ENCODE measurements at places on chromosomes 3 and 15. TPM values are rescaled to one million over a fixed set of nuclear protein-coding genes. Genes with fewer than 3 reads are reported as not detected.

DNA sequence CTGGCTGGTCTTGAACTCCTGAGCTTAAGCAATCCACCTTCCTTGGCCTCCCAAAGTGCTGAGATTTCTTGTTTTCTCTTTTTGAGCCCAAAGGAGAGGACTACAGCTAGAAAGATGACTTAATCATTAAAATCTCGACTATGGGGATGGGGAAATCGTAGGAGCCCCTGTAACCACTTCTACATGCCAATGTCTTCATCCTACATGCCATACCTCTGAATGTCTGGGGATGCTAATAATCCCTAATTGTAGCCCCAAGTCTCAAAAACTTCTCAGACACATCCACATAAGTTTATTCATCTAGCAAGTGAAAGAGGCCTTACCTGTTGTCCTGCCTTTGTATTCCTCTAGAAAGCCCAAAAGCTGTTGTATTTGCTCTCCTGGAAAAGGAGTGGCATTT, 3.7 kb upstream of the RHOV start:
- H3K4me3 ChIP-seq, result no peak overlapping the region
- no peaks in the 10 kb centered on the region for H3K4me1 ChIP-seq
- H3K36me3 ChIP-seq, result no peaks in the 10 kb centered on the region

DNA sequence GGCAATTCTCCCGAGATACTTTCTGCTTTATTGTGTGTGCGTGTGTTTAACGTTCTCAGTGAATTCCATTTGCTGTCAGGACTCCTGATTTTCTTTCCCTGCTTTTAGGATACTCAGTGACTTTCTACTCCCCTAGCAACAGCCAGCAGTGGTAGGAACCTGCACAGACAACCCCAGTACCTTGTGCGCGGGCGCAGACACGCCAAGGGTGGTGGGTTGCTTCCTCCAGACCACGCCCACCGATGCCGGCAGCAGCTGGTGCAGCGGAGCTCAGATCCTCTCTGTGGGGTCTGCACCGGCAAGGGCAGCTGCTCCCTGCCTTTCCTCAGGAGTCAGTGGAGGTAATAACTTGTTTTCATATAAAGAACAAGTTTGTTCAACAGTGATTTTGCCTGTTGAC, 225.1 kb upstream of the NDN start:
- DNase-seq, result no peak
- no peaks in the 10 kb centered on the region for H3K27me3 ChIP-seq
- H3K36me3 ChIP-seq, result no peaks in the 10 kb centered on the region
- no peak overlapping the region for H3K27ac ChIP-seq
- H3K4me3 ChIP-seq, result no peak overlapping the region

- H3K36me3 ChIP-seq, result no peaks in the 10 kb centered on the region
- H3K27ac ChIP-seq, result no peak overlapping the region
- H3K27me3 ChIP-seq, result no peaks in the 10 kb centered on the region
Observed at GRCh38 chr15:39565851-39566250, 15.0 kb upstream of the THBS1 start.

- H3K27ac ChIP-seq, result peak overlapping the region; percentile 93
- no peaks in the 10 kb centered on the region for H3K27me3 ChIP-seq
- peak; percentile 77 for DNase-seq
- H3K4me3 ChIP-seq, result no peak overlapping the region
Observed at GRCh38 chr3:24220859-24221657, 273.6 kb downstream of the THRB start.

DNA sequence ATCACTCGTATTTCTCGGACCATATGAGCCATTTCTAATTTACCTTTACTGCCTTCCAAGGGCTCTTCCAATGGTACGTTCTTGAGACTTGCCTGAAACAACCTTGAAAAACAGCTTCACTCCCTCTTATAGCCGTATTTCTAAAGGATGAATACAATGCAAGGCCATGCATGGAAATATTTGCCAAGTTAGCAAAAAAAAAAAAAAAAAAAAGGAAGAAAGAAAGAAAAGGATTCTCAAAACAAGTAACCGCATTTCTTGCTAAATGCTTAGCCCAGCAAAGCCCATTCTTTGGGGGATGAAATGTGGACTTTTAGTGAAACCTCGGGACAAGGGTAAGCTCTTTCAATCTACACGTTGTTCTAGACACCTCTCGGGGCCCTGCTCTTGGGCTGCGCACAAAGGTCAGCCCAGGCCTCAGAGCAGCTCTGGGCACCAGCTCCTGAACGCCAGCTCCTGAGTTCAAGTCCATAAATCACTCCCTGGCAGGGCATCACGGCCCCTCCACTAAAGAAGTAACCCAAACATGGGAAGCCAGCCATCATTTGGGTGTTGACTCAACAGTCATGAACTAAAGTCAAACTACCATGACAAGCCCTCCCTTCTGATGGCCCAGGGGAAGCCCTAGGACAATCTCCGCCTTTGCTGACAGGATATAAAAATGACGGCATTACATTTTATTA, 132.7 kb downstream of the ADAMTS17 start:
- H3K36me3 ChIP-seq, result no peaks in the 10 kb centered on the region
- no peak for DNase-seq
- H3K27me3 ChIP-seq, result no peaks in the 10 kb centered on the region
- H3K4me3 ChIP-seq, result no peak overlapping the region
- no peaks in the 10 kb centered on the region for H3K4me1 ChIP-seq

GRCh38 chr3:37990527-37990926, at the start of gene VILL:
Gene VILL (plus strand): TSS chr3:37990786. CDS start chr3:37993673, 2,887 bp downstream.
- no peak within 1 kb of the TSS for H3K4me3 ChIP-seq
- no peaks in the 10 kb centered on the region for H3K27me3 ChIP-seq
- H3K36me3 ChIP-seq, result no peaks in the 10 kb centered on the region
- H3K27ac ChIP-seq, result no peak within 1 kb of the TSS
- H3K4me1 ChIP-seq, result no peaks in the 10 kb centered on the region

DNA sequence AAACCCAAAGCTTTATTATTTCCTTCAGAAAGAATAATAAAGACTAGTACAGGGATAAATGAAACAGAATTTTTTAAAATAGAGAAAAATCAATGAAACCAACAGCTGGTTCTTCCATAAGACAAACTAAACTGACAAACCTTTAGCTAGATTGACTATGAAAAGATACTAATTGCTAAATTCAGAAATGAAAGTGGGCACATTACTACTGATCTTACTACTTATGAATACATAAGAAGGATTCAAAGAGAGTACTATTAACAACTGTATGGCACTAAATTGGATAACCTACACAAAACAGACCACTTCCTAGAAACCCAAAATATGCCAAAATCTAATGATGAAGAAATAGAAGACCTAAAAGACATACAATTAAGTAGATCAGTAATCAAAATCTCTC, 278.2 kb downstream of the ISL2 start:
- DNase-seq, result no peak
- H3K27ac ChIP-seq, result no peak overlapping the region
- H3K36me3 ChIP-seq, result no peaks in the 10 kb centered on the region

GRCh38 chr3:5426094-5426883, 238.8 kb downstream of the EDEM1 start:
- no peaks in the 10 kb centered on the region for H3K4me1 ChIP-seq
- no peak overlapping the region for H3K27ac ChIP-seq
- no peak overlapping the region for H3K4me3 ChIP-seq
- no peaks in the 10 kb centered on the region for H3K27me3 ChIP-seq
- DNase-seq, result peak; percentile 91

DNA sequence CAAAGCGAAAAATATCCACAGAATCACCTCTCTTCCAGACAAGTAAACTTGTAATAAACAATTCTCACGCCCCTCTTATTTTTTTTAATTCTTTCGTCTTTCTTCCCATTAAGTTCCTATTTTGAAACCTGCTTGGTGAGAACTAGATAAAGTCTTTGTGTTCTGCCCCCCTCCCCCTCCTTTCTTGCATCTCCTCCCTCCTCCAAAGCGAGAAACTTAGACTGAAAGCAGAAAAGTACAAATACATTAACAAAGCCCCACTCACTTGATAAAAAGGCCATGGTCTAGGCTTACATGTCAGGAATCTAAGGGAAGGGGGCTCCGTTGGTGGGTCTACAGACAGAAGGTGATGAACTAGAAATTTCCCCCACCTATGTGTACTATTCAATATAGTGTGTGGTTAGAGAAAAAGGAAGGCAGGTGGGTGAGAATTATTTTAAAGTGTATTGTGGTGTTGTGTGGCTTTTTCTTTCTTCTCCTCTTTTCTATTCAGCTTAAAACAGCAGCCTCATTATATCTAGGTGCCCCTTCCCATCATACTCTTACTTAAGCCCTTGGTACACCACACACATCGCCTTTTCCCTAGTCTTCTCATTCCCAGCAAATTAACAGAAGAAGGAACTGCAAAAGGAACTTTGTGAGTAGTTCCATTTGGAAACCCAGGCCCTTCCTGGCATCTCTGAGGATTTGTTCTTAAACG, 215.3 kb downstream of the MEIS2 start:
- H3K27ac ChIP-seq, result no peak overlapping the region
- H3K27me3 ChIP-seq, result no peaks in the 10 kb centered on the region
- no peak overlapping the region for H3K4me3 ChIP-seq
- DNase-seq, result no peak
- no peaks in the 10 kb centered on the region for H3K4me1 ChIP-seq
- no peaks in the 10 kb centered on the region for H3K36me3 ChIP-seq

GRCh38 chr3:110521019-110521418, 550.6 kb upstream of the NECTIN3 start:
- no peaks in the 10 kb centered on the region for H3K4me1 ChIP-seq
- no peak overlapping the region for H3K27ac ChIP-seq
- DNase-seq, result no peak
- no peaks in the 10 kb centered on the region for H3K36me3 ChIP-seq

- DNase-seq, result no peak
- no peaks in the 10 kb centered on the region for H3K4me1 ChIP-seq
- peak overlapping the region; percentile 99 for H3K4me3 ChIP-seq
- H3K27ac ChIP-seq, result peak overlapping the region; percentile 94
- H3K27me3 ChIP-seq, result no peaks in the 10 kb centered on the region
Observed at GRCh38 chr3:160398820-160399124, 253 bp downstream of the IFT80 start.

GRCh38 chr3:138437281-138437680, 2.9 kb downstream of the ESYT3 start:
- no peaks in the 10 kb centered on the region for H3K36me3 ChIP-seq
- DNase-seq, result no peak
- H3K4me1 ChIP-seq, result no peaks in the 10 kb centered on the region
- H3K27ac ChIP-seq, result no peak overlapping the region
- H3K4me3 ChIP-seq, result no peak overlapping the region

GRCh38 chr3:65412588-65412987, 626.1 kb downstream of the MAGI1 start:
- H3K27me3 ChIP-seq, result no peaks in the 10 kb centered on the region
- peaks cover 6% of the 10 kb centered on the region for H3K4me1 ChIP-seq
- no peak overlapping the region for H3K4me3 ChIP-seq
- DNase-seq, result no peak

DNA sequence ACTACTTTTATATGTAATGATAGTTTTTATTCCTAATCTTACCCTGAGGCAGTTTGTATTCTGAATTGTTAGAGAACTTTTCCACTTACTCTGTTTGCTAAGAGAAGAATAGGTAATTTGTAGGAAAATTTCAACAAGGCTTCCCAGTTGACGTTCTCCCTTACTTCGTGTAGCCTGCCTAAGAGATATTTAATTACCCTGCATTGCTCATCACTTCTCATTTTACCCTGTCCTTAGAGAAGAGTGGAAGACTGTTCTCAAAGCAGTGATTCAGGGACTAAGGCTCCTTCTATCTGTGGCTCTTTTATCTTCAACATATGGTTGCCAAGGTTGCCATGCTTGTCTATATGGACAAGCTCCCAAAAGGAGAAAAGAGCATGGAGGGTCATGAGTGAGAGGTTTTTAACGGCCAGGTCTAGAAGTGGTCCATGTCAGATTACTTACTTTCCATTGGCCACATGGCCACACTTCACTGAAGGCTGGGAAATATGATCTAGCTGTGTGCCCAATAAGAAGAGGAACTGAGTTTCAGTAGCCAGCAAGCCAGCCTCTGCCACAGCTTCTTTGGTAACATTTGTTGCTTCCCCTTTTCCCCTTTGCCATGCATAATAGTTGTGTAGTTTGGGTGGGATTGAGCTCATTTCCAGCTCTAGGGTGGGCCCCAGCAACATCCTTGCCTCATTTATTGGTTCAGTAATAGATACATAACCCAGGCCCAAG, 22.1 kb downstream of the PDE8A start:
- no peaks in the 10 kb centered on the region for H3K27me3 ChIP-seq
- no peak overlapping the region for H3K27ac ChIP-seq
- no peaks in the 10 kb centered on the region for H3K4me1 ChIP-seq
- H3K4me3 ChIP-seq, result no peak overlapping the region
- H3K36me3 ChIP-seq, result no peaks in the 10 kb centered on the region
- no peak for DNase-seq

GRCh38 chr3:100635273-100635701, 25.9 kb downstream of the ADGRG7 start:
- no peak overlapping the region for H3K4me3 ChIP-seq
- H3K36me3 ChIP-seq, result no peaks in the 10 kb centered on the region
- DNase-seq, result no peak

DNA sequence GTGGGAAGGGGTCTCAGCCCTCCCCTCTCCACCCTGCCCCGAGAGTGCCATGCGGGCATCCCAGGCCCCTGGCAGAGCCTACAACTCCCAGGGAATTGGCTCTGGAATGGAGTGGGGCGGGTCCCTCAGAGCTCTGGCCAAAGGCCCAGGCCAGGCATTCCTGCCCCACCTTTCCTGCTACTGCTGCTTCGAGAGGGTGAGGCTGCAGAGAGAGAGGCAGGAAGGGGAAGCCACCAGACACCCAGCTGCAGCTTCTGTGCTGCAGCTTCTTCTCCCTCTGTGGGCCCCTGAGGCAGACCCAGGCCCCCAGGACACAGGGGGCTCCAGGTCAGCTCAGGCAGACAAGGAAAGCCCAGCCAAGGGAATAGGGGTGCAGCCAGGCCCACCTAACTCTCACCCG, 2.7 kb downstream of the ALS2CL start:
- no peaks in the 10 kb centered on the region for H3K27me3 ChIP-seq
- H3K4me1 ChIP-seq, result no peaks in the 10 kb centered on the region
- no peaks in the 10 kb centered on the region for H3K36me3 ChIP-seq
- no peak overlapping the region for H3K27ac ChIP-seq
- H3K4me3 ChIP-seq, result no peak overlapping the region

GRCh38 chr3:32733631-32734229, 48.7 kb downstream of the CNOT10 start:
- H3K36me3 ChIP-seq, result peaks cover 5% of the 10 kb centered on the region
- H3K4me1 ChIP-seq, result no peaks in the 10 kb centered on the region
- no peak for DNase-seq
- no peaks in the 10 kb centered on the region for H3K27me3 ChIP-seq
- no peak overlapping the region for H3K27ac ChIP-seq
- H3K4me3 ChIP-seq, result no peak overlapping the region

CCR8 gene
- total RNA-seq, result not detected

CKMT1B gene
- not detected for total RNA-seq

ISLR gene
- total RNA-seq, result 62.2 TPM

OXSM gene
- 5.9 TPM for total RNA-seq

TERC gene
- 12.4 TPM for total RNA-seq

FBXO40 gene
- total RNA-seq, result 0.13 TPM

BNIP2 gene
- 85.8 TPM for total RNA-seq

PRR20G gene
- not detected for total RNA-seq

SEMA7A gene
- total RNA-seq, result 4.1 TPM

GNB4 gene
- total RNA-seq, result 56.4 TPM

FGF7 gene
- 120 TPM for total RNA-seq

GXYLT2 gene
- 46.4 TPM for total RNA-seq

MUC4 gene
- 0.06 TPM for total RNA-seq

USP8 gene
- 49.0 TPM for total RNA-seq

TMEM207 gene
- total RNA-seq, result not detected

DISP2 gene
- 0.60 TPM for total RNA-seq

GOLGA6L10 gene
- 0.23 TPM for total RNA-seq
